Transverse colon (tissue), 4 donors: ENCODE measurements at places on chromosomes 2 and 18.

DNA sequence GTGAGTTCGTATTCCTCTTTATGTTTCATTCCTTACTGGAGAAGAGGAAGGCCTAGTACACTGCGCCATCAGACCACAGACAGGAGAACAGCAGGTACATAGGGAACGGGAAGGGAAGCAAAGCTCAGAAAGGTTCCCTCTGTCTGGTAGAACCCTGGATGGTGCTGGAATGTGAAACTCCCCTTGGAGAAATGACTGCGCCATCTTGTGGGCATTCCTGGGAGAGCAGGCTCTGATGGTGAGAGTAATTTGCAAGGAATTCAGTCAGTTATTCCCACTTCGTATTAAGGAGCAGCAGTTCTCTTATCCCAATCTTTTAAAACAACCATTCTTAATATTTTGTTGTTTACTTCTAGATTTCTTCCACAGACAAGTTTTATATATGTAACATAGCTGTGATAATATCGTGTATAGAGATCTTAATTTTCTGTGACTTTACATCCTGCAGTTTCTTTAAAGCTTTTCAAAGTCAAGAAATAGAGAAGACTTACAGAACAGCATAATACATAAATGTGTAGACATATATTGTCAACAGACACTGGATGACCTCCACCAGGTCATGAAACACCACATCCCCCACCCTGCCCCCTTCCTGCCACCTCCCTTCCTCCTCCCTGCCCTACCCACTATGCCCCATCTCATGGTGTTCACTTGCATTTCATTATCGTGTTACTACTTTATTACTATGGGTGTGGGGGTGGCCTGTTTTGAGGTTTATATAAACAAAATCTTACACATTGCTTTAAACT, 83.9 kb downstream of the ARHGEF4 start:
- DNase-seq: peak; percentile 72

GRCh38 chr2:85415980-85416650, 2.4 kb upstream of the SH2D6 start:
- DNase-seq: no peak

DNA sequence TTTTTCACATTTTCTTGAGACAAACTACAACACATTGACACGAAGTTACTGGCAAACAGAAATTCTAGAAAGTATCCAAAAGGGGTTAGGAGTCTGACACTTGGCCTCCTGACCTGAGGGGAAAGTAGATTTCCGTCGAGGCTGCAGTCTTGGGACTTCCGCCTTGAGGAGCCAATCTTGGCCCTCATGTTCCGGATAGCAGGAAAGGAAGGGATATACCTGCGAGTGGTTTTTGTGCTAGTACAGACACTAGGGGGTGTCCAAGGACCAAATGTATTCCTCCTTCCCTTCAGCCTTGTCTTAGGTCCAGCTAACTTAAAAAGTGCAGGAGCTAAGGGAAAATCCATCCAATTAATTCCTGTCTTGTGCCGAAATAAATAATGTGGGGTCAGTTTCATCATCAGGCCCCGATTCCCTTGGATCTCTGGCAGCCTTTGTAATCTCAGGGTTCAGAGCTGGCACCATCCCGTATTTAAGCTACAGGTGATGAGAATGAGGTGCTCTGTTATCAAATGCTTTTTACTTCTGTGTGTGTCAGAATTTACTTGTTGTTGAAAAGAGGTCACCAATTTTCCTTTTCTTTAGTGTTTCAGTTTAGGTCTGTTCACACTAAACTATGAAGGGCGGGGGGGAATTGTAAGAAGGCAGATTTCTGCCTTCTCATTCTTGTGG, 330.2 kb upstream of the FANCL start:
- DNase-seq: peak; percentile 30

DNA sequence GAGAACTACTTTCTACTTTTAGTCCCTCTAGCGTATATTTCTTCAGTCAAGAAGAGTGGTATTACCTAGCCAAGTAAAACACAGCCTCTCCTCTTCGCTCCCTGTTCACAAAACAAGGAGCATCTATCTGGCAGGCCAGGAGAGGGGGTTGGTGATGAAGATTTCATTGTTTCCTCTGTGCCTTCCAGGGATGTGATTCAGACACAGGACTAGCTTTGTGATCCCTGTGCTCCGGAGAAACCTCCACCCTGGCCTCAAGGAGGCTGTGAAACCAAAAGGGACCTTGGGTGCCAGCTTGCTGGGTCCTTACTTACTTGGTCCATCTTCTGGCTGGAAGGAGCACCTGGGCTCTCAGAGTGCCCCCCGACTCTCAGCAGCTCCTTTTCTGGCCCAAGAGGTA, 5.7 kb downstream of the RHOB start:
- DNase-seq: no peak

- no peak for DNase-seq
Measured at GRCh38 chr18:62037989-62038778, 145.4 kb upstream of the RNF152 start.

DNA sequence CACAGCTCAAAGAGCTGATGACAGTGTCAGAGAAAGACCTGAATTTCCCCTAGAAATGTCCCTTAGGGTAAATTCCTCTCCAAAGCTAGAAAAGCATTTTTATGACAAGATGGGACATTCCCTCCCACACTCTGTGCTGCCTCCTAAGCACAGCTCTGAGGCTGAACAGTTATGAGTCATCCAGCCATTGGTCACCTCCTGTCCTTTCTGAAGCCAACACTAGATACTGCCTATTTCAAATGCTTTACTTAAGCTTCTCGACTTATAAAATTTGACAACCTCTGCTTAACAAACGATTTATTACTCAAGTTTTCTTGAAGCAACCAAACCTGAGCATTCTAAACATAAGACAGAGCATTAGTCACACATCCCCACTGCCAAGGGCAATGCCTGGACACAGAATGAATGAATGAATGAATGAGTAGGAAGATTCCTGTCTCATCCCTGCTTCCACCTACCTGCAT, 35.4 kb downstream of the B4GALT6 start:
- no peak for DNase-seq

- DNase-seq: no peak
Measured at GRCh38 chr2:205566606-205567168, 115.6 kb upstream of the NRP2 start.

- no peak for DNase-seq
Measured at GRCh38 chr2:59239146-59239545, 998.0 kb upstream of the FANCL start.

- no peak for DNase-seq
Measured at GRCh38 chr2:223590964-223591363, 11.2 kb downstream of the SCG2 start.

- DNase-seq: peak; percentile 46
Measured at GRCh38 chr2:121363632-121364420, 78.8 kb upstream of the TFCP2L1 start.

GRCh38 chr18:24138409-24138788, 463 bp upstream of the CABYR start:
- no peak for DNase-seq
